ENCODE measurements at places on chromosomes 4 and X. TPM values are rescaled to one million over a fixed set of nuclear protein-coding genes. Genes with fewer than 3 reads are reported as not detected.

- ATAC-seq: no peak
Observed at GRCh38 chr4:4574052-4574451, 32.2 kb upstream of the STX18 start.

DNA sequence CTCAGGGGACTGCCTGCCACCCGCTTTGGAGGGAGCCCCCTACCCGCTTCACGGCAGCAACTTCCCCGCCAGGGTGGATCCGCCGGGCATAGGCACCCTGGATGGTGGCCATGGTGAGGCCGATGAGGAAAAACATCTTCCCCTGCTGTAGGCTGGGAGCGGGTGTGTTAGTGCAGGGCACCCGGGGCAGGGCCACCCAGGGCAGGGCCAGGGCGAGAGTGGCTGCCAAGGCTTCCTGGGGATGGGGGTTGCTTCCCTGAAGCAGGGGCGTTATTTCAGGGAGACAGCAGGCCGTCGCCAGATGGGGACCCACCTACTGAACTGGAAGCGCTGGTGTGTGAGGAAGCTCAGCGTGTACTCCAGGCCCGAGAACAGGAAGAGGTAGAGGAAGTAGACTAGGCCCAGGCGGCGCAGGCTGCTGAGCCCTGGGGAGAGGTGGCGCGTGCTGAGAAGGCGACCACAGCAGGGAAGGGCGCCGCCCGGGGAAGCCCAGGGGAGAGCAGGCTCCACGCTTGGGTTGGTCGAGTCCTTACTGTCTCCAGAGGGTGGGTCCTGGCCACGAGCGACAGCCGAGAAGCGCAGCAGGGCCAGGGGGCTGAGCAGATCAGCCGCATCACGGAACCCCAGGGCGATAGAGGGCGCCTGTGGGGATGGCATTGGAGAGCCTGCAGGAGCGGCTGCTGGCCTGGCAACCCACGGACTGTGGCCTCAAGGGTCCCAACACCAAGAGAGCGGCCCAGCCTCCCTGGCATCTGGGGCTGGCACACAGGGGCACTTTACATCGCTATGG, 31.5 kb downstream of the NOP14 start:
- ATAC-seq: no peak

GRCh38 chrX:17537723-17538243, 162.8 kb downstream of the NHS start:
- peak; percentile 34 for ATAC-seq

DNA sequence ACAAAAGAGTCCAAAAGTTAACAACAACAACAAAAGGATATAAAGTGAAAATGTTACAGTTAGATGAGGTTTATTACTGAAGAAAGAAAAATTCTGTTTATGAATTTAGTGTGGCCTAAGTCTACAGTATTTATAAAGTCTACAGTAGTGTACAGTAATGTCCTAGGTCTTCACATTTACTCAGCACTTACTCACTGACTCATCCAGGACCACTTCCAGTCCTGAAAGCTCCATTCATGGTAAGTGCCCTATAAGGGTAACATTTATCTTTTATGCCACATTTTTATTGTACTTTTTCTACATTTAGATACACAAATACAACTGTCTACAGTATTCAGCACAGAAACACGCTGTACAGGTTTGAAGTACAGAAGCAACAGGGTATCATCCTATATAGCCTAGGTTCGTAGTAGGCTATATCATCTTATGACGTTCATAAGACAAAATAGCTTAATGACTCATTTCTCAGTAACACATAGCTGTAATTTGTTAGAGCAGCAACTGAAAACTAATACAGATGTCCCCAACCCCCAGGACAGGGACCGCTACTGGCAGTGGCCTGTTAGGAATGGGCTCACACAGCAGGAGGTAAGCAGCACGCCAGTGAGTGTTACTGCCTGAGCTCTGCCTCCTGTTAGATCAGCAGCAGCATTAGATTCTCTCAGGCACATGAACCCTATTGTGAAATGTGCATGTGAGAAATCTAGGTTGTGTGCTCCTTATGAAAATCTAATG, 61.3 kb downstream of the CENPC start:
- ATAC-seq: no peak

DNA sequence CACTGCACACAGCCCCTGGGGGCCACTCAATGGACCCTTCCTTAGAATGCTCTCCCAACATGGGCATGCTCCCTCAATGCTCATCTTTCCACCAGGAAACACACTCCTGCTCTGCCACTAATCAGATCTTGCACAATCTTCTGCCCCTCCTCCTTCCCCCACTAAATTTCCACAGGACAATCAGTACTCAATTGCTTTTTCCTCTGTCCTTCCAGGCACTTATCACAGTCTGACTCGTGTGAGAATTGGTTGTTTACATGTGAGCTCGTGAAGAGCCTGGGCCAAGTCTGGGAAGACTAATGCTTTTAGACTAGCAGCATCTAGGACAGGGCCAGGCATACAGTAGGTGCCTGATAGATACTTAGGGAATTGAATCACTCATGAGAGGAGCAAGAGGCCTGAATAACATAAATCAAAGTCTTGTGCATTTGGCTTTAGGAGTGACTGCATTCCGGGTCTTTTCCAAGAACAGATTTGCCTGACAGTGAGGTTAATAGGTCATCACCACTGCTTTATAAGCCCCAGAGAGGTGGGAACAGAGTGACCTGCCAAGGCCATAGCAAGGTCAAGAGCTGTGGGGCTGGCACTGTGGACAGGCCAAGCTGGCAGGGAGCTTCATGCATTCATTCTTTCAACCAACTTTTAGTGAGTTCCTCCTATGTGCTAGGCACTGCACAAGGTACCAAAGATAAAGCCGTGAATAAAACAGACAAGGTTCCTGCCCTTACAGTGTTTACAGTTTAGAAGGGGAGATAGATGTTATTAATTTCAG, 55.0 kb downstream of the PRPS1 start:
- peak; percentile 46 for ATAC-seq

GRCh38 chr4:98612318-98613250, 45.8 kb downstream of the TSPAN5 start:
- ATAC-seq: no peak

- ATAC-seq: no peak
Observed at GRCh38 chr4:138162259-138162658, 79.9 kb downstream of the SLC7A11 start.

DNA sequence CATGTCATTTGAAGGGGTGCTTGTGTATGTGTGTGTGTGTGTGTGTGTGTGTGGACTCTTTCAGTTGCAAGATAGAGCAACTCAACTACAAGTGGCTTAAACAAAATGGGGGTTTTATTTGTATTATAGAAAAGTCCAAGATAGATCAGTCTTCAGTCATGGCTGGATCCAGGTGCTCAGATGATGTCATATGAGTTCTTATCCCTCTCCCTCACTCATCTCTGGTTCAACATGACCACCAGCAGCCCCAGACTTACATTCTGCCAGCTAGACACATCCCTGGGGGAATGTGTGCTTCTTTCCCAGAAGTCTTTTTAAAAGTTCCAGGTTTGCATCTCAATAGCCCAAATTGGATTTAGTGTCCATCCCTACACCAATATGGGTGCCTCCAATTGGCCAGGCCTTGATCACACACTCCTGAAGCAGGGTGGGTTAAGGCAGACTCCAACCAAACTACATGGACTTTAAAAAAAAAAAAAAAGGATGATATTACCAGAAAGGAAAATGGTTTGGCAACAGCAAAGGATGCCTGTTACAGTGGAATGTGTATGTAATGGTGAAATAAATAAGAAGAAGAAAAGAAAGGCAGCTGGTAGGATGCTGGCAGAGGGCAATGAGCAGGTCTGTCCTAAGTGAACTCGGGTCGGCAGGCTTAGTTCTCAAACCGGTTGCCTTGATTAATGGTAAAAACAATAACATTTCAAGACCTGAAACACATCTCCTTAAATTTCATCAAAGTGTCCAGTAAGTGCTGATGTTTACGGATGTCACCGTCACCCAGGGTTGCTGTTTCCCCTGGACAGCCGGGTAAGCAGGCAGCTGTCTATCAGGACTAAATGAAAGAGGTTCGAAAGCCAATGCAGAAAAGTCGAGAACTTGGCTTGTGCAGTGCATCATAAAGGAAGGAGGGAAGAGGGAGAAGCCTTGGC, 107.7 kb downstream of the SMIM20 start:
- ATAC-seq: no peak

GRCh38 chr4:105462576-105462975, 11.3 kb downstream of the PPA2 start:
- ATAC-seq: no peak

DNA sequence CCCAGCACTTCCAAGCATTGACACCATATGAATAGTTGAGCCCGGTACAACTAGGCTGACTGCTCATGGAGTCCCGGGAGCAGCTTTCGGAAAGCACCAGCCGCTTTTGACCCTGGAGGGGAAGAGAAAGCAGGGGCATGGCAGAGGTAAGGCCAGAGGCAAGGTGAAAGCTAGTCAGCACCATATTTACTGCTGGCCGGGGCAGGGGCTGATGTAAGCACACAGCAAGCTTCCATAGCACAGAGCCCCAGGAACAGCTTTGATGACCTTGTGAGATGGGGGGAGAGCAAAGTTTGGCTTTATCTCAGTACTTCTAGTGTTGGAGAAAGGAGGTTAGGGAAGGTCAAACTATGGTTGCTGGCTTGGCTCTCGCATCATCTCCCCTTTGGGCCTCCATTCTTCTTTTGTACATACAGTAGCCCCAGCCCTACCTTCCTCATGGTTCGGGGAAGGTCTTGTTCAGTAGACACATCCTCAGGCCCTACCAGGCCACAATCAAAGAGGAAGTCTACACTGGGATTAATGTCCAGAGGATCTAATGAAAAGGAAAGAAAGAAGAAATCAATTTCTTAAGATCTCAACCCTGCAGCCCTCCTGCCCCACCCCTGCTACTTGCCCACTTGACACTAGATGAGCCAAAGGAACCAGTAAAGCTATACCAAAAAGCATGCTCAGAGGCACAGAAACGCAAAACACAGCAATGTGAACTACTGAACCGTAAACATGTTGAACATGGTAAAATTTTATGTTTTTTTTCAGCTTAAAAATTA, 9.4 kb downstream of the ZMYM3 start:
- ATAC-seq: no peak

- no peak for ATAC-seq
Observed at GRCh38 chr4:163535657-163536056, 41.2 kb downstream of the TMA16 start.

- no peak for ATAC-seq
Observed at GRCh38 chr4:79904331-79904730, 168.7 kb downstream of the ANTXR2 start.

DNA sequence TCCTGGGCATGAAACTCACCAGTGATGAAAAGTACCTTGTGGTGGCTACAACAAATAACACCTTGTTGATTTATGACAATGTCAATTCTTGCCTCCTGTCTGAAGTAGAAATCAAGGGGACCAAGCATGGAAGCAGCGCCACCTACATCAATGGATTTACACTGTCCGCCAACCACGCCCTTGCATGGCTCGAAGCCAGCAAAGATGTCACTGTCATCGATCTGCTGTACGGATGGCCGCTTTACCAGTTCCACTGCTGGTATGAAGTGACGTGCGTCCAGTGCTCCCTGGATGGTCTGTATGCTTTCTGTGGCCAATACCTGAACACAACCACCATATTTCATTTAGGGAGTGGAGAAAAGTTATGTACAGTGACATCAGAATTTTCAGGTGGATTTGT, 200.5 kb downstream of the NWD2 start:
- no peak for ATAC-seq

- ATAC-seq: no peak
Observed at GRCh38 chrX:139382529-139382928, 148.0 kb upstream of the F9 start.

DNA sequence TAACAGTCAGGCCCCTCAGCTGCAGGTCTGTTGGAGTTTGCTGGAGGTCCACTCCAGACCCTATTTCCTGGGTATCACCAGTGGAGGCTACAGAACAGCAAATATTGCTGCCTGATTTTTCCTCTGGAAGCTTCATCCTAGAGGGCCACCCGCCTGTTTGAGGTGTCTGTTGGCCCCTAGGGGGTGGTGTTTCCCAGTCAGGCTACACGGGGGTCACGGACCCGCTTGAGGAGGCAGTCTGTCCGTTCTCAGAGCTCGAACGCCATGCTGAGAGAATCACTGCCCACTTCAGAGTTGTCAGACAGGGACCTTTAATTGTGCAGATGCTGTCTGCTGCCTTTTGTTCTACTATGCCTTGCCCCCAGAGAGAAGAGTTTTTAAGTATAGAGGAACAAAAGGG, 160.8 kb downstream of the DKK2 start:
- no peak for ATAC-seq

DNA sequence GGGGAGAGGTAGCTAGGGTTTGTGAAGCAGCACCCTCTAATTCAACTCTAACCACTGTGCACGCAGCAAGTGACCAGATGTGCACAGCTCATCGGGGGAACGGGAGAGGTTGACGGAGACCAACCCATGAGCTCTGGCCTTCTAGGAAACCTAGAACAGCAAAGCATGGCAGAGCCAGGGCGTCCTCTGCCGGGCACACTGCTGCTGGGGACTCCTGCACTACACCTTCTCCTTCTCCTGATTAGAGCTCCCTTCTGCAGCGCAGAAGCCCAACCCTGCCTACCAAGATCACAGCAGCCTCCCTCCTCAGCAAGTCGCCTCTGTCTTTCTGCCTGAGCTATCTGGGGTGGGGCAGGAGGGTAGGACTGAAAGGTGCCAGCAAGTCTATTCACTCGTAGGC, 252.3 kb upstream of the PSAPL1 start:
- ATAC-seq: no peak

- no peak for ATAC-seq
Observed at GRCh38 chr4:166991006-166991561, 243.2 kb downstream of the SPOCK3 start.

DNA sequence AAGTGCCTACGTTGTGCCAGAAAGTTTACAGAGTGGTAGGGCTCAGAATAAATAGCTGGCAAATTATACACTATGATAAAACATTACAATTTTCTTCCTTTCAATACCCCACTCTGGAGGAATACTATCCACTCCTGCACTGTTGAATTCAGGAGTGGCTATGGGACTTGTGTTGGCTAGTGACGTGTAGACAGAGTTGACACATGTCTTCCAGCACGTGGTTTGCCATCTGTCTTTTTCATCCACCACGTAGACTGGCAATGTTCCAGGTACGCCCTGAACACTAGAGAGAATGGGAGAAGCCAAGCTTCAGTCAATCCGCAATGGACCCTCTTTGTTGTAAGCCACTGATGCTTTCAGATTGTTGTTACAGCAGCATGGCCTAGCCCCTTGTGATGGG, 168.8 kb upstream of the RBPJ start:
- ATAC-seq: no peak

GRCh38 chrX:19964017-19964710, 26.7 kb downstream of the BCLAF3 start:
- no peak for ATAC-seq

GRCh38 chr4:57075367-57075766, 34.8 kb downstream of the IGFBP7 start:
- no peak for ATAC-seq

The TRAM1L1 gene
- 5.7 TPM for total RNA-seq

The IL13RA1 gene
- total RNA-seq: 0.92 TPM

The SPIN2A gene
- total RNA-seq: 3.1 TPM

The CXCL11 gene
- total RNA-seq: not detected

The ATRX gene
- 141 TPM for total RNA-seq

The NELFA gene
- total RNA-seq: 16.9 TPM

Data from motor neuron (in vitro differentiated cells).